Heart left ventricle (tissue), 16 donors: ENCODE measurements at places on chromosomes 2 and 18. TPM values are rescaled to one million over a fixed set of nuclear protein-coding genes. Genes with fewer than 3 reads are reported as not detected.

GRCh38 chr2:237258615-237259014 lies 155.3 kb downstream of the COL6A3 start:
- DNase-seq: no peak

- DNase-seq: no peak
These were observed 27.2 kb upstream of the FAM136A start for GRCh38 chr2:70328921-70329561.

Gene PAIP2B
- 22.2 TPM for polyA plus RNA-seq

DNA sequence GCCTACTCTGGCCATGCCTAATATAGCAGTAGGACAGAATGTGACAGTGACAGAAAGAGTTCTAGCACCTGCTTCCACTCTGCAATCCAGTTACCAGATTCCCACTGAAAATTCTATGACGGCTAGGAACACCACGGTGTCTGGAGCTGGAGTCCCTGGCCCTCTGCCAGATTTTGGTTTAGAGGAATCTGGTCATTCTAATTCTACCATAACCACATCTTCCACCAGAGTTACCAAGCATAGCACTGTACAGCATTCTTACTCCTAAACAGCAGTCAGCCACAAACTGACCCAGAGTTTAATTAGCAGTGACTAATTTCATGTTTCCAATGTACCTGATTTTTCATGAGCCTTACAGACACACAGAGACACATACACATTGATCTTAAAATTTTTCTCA lies 45.2 kb upstream of the TTR start:
- no peak for DNase-seq

Gene AKAIN1
- not detected for polyA plus RNA-seq

Gene ZSWIM2
- polyA plus RNA-seq: not detected

Gene AFF3
- polyA plus RNA-seq: 3.2 TPM

Gene FLACC1
- 3.7 TPM for polyA plus RNA-seq

Gene SRD5A2
- not detected for polyA plus RNA-seq

Gene DYNAP
- polyA plus RNA-seq: not detected

Gene KIF1A
- polyA plus RNA-seq: 0.97 TPM

GRCh38 chr2:125455110-125455509 lies 1200.8 kb upstream of the GYPC start:
- DNase-seq: no peak

GRCh38 chr18:63071701-63072141 lies 247.8 kb downstream of the BCL2 start:
- no peak for DNase-seq

GRCh38 chr2:232307854-232308253 lies 70.7 kb upstream of the ALPP start:
- DNase-seq: no peak
